ENCODE measurements at places on chromosomes 6 and 20.

DNA sequence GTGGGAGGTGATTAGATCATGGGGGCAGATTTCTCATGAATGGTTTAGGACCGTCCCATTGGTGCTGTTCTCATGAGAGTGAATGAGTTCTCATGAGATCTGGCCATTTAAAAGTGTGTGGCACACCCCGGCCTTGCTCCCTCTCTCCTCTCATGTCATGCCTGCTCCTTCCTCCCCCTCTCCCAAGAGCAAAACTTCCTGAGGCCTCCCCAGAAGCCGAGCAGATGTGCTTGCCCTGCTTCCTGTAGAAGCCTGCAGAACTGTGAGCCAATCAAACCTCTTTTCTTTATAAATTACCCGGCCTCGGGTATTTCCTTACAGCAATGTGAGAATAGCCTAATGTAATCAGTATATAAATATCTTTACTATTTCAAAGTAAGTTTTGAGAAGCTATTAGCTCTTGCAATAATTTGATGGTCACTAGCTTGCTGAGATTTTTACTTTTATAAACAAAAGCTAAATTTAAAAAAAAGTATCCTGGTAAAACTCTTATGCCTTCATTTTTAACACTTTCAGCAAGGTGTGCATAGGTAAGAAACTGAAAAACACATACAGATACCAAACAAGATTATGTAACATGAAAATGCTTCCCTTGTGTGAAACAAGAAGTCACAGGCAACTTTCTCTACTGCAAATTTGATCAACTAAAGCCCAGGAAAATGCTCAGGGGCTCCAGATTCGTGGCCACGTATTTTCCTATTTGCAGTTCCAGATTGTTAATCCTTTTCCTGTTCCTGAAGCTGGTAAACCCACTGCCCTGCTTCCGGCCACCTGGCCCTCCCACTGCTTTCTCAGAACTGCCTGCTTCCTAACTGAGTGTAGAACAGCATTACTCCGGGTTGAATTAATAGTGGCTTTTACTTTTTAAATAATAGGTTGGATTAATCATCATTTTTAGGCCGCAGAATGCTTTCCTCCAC lies 395.1 kb upstream of the CNR1 start:
- no peak for DNase-seq

DNA sequence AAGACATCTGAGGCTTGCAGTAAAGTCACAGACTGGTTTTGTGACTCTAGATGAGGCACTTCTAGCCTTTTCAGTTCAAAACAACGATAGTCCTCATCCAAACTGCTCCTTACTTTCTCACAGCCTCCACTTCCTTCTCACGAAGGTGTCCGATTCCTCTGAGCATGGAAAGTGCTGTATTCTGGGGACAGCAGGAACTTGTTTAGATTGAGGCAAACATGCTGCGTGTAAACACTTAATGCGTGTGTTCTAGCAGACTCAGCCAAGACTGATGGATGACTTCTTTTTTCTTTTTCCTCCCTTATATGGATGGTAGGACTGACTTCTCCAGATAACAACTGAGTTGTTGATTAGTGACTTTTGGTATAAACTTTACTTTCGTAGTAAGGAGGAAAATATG lies 80.2 kb upstream of the PRDM1 start:
- DNase-seq: no peak

GRCh38 chr6:35161776-35162607 lies 20.9 kb upstream of the TCP11 start:
- DNase-seq: peak; percentile 28

DNA sequence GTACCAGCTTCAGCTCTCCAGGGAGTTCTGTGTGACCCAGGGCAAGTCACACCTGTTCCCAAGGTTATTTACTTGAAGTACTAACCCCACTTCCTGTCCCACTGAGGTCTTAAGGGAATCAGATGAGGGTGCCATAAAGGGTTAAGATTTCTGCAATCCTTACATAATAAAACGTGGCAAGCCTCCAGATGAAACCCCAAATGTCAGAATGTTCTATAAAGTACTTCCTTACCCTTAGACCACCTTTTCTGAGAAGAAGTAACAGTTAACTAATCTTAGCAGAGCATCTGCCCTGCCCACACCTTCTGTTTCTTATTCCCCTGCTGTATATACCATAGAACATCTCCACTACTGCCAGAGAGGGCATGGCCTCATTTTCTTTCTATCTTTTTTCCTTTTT lies 6.0 kb upstream of the AVP start:
- no peak for DNase-seq

DNA sequence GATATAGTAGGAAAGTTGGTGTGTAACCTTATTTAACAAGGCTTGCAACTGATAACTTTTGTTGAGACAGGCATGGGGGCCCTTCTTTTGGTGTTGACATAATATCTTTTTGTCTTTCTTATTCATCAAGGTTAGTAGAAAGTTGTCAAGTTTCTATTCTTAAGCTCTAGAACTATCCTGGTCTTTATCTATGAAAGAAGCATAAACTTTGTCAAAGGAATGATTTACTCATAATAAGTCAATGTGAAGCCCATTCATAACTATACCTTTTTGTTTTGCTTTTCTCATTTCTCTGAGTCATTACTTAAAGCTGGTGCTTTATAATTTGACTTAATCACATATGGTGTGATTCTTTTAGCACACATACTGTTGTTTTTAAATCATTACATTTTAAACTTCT lies 312.4 kb downstream of the UTRN start:
- no peak for DNase-seq

DNA sequence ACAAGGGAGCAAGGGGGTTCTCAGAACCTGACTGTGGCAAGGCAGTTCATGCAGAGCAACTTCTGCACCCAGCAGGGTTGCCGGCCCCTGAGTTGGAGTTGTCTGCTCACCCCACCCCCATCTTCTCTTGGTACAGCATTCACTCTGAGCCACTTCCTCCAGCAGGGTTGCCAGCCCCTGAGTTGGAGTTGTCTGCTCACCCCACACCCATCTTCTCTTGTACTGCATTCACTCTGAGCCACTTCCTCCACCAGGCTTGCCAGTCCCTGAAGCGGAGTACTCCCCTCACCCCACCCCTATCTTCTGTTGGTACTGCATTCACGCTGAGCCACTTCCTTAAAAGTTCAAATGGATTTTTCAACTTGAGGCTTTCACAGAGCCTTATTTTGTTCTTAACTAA lies 79.7 kb upstream of the SYNDIG1 start:
- no peak for DNase-seq

DNA sequence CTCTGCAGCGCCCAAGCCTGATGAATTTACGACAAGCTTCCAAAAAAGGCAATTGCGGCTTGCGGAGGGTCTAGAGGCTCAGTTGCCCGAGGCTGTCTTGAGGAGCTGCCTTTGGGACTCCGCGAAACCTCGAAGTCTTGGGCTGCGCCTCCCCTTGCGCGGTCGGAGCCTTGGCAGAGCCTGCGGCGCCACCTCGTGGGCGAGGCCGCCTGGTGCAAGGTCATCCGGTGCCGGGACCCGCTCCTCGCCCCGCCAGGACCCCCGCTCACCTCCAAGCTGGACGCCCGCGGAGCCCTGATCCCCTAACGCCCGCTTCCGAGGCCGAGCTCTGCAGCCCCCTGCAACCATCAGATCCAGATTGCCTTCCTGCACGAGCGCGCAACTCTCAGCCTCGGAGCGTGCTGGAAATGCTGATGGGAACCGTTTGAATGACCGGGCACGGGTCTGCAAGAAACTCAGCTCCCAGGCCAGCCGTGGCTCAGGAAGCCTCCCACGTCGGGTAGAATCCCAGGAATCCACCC lies 14.9 kb upstream of the FAM210B start:
- peak; percentile 68 for DNase-seq
